Hematopoietic multipotent progenitor cell treated with erythropoietin and hydrocortisone succinate and interleukin-3 and kit ligand, for 4 days (in vitro differentiated cells): ENCODE measurements at places on chromosomes 1 and 21.

DNA sequence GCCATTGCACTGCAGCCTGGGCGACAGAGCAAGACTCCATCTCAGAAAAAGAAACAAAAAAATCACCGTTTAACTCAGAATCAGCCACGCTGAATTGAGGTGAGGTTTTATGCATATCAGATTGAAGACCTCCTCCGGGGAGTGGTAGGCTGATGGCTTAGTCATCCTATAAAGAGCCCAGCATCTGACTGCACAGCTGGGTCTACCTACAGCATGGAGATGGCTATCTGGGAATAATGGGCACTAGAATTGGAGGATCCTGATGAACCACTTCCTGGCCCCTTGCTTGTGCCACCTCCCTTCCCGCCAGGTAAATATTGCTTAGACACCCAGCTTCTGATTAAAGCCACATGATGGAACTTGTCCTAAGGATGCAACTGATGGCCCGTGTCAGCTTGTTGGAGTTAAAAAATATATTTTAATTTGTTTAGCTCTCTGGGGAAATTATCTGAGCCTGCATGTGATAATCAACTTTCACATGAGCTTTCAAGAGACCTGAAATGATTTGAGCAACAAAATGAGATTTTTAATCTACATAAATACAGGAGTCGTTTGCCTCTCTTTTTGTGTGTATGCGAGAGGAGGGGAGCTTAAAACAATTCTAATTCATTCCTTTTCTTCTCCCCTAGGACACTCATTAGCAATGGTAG, 157.2 kb downstream of the KIF26B start:
- DNase-seq, result no peak

- DNase-seq, result no peak
These were observed 2028.7 kb downstream of the NCAM2 start for GRCh38 chr21:23026878-23027277.

DNA sequence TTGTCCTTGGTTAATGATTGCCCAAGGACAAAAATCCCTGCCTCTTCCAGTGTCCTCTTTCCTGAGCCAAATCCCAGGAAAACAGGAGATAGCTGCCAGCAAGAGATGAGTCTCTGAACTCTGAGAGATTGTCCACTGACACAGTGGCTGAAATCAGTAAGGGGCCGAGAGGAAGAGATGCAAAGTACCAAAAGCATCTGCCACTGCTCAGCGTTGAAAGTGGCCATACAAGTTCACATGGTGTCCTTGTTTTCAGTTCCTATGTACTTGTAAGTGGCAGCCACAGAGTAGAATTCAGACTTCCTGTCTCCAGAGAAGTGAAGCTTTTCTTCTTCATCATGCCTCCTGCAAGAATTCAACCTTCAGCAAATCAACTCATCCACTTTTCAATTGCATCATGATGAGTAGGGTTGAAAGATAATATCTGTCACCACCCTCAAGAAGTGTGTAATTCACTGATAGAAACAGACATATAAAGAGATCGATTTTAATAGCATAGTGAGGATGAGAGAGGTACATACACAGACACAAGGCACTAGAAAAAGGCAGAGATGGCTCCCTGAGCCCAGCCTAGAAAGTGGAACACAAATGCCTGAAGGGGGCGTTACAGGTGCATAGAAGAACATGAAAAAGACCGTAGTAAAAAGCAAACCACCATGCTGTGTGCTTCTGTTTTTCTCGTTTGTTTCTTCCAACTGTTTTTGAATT, 185.8 kb downstream of the MRPL39 start:
- DNase-seq, result peak; percentile 89

DNA sequence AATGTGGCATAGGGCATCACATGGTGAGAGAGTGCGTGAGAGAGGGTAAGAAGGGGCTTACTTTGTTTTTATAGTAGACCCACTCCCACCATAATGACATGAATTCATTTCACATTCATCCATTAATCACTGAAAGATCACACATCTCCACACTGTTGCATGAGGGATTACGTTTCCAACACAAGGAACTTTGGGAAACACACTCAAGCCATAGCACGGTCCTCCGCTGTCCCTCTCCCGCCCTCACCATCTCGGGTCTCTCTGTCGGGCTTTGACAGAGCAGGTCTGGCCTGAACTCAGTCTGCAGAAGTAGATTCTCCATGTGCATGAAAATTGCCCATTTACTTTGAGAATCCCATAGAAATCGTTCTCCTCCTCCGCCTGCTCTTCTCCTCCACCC, 312.2 kb downstream of the MATN1 start:
- no peak for DNase-seq
